Renal cortical epithelial cell (primary cell): ENCODE measurements at places on chromosomes 2 and 18. TPM values are rescaled to one million over a fixed set of nuclear protein-coding genes. Genes with fewer than 3 reads are reported as not detected.

GRCh38 chr2:157150747-157151146, 106.8 kb upstream of the GALNT5 start:
- peak; percentile 56 for DNase-seq

Gene FKBP1B
- total RNA-seq, result 21.3 and 28.5 TPM in 2 replicates

Gene ST8SIA3
- total RNA-seq, result not detected in 2 replicates

- no peak for DNase-seq
These were observed 14.8 kb downstream of the PIK3C3 start for GRCh38 chr18:41969881-41970280.

GRCh38 chr2:8636721-8637636, 44.9 kb upstream of the ID2 start:
- peak; percentile 72 for DNase-seq

Gene CKAP2L
- 0.40 and 4.2 TPM in 2 replicates for total RNA-seq

DNA sequence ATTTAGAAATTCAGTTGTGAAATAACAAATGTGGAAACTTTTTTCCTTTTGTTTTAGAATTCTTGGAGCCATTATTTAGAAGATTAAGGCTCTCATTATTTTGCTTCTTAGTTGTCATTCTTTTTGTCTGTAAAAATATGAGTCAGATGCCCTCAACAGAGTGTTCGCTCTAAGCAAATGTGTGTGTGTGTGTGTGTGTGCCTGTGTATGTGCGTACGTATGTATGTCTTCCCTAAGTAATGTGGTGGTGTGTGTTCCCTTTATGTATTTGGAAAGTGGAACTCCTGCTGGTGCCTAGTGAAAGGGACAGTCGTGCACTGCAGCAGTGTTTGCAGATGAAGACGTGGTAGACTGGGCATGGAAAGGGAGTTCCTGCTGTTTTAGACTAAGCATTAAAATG, 27.5 kb downstream of the ZNF407 start:
- DNase-seq, result no peak

- no peak for DNase-seq
These were observed 84.9 kb downstream of the ST6GAL2 start for GRCh38 chr2:106800976-106801655.

GRCh38 chr2:1659951-1660565, 84.3 kb downstream of the PXDN start:
- DNase-seq, result no peak

DNA sequence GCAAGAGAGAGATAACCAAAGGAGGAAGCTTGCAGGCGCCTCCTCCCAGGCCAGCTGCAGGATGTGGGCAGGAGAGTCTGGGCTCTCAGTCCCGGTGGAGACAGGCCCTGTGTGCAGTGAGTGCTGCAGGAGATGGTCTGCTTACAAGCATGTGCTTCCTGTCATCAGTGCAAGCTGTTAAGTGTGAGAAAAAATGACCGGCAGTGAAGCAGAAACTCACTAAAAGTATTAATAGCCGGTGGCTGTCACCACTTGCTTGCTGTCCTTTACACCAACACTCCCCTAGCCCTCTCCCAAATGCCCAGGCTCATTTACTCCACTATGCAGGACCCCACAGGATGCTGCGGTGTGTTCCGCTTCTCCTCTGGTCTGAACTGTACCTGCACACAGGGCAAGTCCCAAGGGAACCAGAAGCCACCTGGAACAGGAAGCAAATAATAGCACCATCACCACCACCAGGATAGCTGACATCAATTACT, 435.6 kb upstream of the HS6ST1 start:
- DNase-seq, result no peak

DNA sequence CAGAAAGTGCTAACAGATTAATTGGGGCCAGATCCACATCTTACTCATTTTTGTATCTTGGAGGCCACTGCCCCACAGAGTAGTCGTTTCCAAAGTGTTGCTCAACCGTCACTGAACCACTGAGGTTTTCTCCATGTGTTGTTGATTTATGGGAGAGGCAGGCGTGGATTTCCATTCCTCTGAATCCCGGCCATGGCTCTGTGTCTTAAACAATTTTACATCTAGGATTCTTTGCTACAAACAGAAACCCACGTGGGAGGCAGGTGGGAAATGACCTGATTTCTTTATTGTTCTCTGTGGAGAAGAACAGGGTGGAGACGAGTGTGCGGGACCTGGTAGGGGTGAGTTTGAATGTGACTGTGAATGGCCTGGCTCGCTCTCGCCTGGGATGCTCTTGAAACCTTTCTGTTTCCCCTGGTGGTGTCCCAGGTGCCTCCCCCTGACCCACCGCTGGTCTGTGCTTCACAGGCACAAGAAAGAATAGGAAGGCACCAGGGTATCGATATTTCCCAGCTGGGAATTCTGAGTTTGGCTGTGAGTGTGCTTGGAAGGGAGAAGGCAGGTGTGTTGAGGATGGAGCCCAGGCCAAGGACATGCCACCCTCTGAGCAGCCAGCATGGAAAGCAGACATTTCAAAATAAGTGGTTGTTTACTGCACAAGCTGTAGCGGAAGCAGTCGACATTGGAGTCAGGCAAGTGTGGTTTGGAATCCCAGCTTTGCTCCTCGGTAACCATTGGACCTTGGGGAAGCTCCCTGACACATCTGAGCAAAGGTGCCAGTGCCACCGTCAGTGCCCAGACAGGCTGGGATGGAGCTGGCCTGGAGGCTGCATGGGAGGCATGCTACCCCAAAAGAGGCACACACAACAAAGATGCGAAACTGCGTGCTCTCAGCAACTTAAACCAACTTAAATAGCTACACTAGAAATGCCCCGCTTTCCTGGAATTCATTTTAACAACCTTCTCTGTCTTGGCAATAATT, 50.0 kb downstream of the LPIN1 start:
- DNase-seq, result no peak

Gene PPM1G
- 113 and 119 TPM in 2 replicates for total RNA-seq

DNA sequence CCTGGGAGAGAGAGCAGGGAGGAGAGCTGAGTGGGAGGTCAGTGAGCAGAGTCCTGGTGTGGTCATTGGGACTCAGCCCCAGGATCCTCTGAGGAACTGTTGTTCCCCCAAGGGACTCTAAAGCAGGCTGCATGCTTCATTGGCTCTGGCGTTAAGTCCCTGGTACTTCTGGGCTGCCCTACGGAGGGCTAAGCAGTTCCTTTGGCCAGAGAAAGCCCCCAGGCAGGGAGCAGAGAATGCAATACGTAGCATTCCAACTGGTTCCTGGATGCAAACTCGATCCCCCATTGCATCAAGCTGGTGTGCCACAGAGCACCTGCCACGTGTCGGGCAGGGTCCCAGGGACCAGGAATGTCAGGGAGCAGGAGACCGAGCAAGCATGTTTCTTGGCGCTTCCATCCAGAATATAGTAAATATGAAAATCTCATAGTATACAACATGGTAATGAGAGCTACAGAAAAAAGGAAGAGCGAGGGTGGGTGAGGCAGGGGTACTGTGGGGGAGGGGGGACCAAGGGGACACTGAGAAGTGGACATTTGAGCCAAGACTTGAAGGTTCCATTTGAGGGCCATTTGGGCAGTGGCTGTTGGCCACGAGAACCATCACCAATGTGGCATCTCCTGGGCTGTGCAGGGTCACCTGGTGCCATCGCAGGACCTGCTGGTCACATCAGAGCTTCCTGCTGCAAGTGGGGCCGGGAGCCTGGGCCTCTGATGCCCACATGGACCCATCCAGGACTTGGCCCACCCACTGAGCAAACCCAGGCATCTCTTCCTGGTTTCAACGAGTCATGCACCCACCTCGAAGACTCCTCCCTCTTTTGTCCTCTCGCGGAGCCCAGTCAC, 160.4 kb downstream of the ASB1 start:
- no peak for DNase-seq

Gene SERPINB13
- total RNA-seq, result not detected in 2 replicates

DNA sequence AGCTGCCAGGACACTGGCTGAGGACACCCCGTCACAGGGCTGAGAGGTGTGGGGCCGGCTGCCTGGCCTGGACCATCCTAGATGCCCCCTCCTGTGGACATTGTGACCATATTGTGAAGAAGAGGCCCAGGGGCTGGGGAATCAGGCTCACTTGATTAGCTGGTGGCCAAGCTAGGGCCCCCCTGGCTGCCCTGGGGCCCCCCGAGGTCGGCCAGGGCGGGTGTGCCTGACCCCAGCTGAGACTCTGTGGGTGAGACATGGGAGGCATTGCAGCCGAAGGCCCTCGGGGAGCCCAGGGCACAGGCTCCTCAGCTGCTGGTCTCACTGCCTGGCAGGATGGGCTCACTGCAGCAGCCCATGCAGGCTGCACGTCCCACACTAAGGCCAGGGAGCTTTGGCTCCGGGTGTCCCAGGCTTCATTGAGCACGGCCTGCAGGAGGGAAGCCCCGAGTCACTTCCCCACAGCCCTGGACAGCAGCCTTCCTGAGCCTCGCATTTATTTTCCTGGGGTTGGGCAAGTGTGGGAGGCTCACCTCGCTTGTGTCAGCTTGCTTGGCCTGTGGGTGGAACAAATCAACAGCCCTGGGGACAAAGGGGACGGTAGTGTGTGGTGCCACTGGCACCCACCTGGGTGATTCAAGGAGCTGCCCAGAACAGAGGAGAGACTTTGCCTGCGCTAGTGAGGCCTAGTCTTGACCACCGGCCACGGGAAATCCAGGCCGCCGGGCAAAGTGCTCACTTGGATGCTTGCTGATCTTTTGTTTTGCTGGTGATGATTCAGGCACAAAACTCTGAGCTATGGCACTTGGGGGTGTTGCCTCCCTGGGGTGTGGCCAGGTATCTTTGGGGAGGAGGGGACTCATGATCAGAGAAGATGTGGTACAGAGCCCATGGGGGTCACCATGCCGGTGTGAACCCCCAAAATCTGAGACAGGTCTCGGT, 1.3 kb downstream of the GAL3ST2 start:
- no peak for DNase-seq

- peak; percentile 48 for DNase-seq
These were observed 898.9 kb downstream of the CPS1 start for GRCh38 chr2:211455216-211455841.

DNA sequence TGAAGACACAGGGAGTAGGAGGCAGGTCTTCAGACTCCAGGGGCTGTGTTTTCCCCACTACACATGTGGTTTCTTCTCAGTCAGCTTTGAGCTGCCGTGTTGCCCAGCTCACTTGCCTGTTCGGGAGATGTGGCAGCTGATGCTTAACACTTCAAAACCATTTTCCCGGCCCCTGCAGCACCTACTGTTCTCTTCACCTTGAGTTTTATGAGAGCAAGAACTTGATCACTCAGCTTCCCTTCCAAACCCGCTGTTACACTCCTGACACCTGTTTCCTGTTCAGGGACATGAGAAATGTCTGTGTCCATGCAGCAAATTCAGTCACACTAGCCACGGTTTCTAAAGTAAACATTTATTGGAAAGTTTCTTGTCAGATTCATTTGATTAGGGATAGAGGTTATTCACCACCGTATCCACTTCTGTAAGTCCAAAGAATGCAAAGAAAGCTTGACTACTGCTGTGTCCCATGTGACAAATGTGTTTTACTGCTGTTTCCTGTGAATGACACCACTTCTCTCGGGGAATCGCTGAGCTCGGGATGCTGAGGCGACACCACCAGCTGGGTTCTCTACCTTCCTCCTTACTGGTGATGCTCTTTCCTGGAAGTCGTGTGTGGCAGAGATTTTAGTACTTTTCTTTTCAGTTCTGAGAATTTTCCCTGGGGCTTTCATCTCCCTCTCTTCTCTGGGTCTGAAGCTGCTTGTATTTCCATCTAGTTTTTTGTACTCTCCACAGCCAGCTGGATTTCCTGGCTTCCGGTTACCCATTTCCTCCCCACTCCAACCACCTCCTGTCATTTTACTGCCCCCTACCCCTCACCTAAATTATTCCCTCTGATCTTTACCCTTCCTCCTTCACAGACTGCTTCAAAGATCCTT, 91.7 kb downstream of the KLF7 start:
- DNase-seq, result peak; percentile 21

DNA sequence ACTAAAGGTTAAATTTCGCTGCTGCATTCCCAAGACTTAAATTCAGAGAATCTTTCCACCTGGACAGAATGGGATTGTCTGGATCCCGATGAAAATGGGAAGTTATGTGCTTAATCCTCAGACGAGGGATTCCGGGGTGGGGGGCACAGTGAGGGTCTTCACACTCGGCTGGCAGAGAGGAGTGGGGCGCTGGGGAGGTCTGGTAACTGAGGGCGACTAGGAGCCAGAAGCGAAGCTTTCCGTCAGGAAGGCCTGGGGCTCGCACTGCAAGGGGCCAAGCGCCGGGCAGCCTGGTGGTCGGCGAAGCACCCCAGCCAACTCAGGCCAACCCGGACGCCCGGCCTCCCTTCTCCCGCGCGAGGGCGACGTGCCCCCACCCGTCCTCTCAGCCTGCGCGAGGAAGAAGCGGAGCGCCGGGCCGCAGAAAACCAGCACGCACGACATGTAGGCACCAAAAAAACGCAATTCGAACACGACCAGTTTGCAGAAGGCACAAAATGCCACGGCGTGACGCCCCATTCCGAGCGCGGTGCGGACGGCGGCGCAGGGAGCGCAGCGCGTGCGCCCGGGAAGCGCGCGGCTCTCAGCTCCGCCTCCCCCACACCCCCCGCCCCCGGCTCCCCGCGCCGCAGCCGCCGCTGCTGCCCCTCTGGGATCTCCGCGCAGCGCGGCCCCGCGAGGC, 188.1 kb downstream of the ZEB2 start:
- peak; percentile 55 for DNase-seq

DNA sequence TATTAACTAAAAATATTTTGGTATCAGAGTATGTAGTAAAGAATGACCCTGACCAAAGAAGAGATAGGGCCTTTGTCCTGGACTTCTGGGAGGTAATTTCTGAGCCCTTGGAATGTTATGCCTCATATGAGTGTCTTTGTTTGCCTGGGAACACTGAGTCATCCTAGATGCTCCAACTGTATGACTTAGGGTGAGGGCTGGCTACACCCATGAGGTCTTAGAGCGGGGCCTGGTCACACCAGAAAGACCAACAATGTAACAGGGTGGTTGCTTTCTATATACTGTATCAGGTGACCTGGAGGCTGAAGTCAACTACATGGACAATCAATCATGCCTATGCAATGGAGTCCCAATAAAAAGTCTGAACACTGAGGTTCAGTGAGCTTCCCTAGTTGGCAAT, 253.1 kb downstream of the MBD2 start:
- DNase-seq, result peak; percentile 23

DNA sequence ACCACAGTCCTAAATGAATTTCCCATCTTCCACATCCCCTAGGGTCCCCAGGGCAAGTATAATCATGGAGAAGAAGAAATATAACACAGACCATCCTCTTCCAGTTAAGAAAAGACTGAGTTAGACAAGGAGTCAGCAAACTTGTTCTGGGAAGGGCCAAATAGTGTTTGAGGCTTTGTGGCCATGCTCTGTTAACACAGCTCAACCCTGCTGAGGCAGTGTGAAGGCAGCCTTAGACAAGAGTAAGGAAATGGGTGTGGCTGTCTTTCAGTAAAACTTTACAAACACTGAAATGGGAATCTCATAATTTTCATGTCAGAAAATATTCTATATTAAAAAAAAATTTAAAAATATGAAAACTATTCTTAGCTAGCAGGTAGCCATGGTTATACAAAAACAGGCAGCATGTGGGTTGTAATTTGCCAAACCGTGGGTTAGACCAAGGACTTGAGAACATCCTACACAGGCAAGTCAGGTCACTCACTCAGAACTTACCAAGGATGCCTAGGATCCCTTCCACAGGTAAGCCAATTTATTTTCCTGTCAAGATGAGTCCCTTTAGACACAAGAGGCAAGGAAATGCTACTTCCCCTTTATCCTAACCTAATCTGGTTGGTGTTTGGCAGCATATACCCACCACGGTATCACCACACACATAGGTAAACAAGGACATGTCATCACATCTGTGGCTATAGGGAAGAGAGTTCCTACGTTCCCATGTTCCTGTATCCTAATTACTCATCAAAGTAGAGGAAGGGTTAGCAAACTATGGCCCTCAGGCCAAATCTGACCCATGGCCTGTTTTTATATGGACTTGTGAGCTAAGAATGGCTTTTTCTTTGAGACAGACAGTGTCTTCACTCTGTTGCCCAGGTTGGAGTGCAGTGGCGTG, 31.9 kb downstream of the C2orf74 start:
- DNase-seq, result no peak
